Activated CD8-positive, alpha-beta memory T cell treated with anti-CD3 and anti-CD28 coated beads for 1 hour (primary cell): ENCODE measurements at places on chromosomes 12 and 14.

DNA sequence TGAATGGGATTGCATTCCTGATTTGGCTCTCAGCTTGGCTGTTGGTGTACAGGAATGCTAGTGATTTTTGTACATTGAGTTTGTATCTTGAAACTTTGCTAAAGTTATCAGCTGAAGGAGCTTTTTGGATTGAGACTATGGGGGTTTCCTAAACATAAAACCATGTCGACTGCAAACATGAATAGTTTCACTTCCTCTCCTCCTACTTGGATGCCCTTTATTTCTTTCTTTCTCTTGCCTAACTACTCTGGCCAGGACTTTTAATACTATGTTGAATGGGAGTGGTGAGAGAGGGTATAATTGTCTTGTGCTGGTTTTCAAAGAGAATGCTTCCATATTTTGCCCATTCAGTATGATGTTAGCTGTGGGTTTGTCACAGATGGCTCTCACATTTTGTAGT, 141.5 kb downstream of the CEP83 start:
- no peak for DNase-seq

GRCh38 chr14:105255021-105255507, 6.7 kb downstream of the BTBD6 start:
- DNase-seq, result no peak

DNA sequence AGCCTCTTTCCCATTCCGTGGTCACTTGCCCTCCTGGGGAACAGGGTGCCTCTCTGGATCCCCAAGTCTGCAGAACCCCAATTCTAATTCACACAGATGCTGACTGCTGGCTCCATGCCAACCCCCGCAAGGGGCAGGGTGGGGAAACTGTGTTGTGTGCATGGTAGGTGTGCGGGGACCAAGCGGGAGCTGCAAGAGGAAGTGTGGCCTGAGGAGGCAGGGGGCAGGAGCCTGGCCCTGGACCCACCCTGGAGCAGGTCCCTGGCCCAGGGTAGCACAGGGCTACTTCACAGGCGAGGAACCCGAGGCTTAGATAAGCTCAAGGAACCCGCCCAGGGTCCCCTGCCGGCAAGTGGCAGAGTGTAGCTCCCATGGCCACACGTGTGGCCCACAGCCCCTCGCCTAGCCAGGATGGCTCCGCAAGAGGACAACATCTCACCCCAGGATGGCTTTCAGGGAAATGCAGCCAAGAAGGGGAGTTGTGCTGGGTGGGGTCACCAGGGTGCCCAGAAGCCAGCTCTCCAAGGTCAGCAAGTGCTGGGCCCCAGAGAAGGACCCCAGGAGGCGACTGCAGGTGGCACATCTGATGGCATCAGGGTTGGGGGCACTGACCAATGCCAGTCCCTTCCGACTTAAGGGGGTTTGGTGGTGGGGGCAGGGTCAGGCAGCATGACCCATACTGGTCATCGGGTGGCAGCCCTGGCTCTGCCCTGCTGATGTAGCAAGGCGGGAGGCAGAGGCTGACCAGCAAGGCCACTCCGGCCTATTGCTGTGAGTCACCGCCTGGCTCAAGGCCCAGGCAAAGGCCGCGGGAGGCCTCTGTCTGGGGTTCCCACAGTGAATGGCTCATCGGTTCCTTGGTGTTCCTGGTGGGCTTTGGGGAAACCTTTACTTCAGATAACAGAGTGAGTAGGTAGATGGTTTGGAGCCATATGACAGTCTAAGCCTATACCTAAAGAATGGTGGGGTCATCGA, 37.3 kb upstream of the EML1 start:
- DNase-seq, result no peak

DNA sequence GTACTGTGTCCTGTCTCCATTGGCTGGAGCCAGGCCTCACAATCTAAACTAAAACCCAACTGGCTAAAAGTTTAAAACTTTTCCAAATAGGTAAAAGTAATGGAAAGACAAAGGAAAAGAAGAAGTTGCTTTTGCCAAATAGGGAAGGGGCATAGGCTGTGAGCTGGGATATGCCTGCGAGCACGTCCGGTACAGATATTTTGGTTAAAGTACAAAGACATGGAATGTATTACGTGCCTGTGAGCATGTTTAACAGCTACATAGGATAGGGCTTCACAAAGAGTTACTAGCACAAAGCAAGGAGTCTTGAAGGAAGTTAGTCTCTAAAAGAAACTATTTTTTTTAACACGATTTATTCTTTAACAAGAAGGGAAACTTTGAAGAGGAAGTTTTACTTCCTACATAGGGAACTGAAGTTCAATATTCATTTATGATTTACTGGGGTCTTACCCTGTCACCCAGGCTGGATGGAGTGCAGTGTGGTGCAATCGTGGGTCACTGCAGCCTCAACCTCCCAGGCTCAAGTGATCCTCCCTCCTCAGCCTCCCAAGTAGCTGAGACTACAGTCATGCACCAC, 41.9 kb upstream of the INF2 start:
- no peak for DNase-seq

DNA sequence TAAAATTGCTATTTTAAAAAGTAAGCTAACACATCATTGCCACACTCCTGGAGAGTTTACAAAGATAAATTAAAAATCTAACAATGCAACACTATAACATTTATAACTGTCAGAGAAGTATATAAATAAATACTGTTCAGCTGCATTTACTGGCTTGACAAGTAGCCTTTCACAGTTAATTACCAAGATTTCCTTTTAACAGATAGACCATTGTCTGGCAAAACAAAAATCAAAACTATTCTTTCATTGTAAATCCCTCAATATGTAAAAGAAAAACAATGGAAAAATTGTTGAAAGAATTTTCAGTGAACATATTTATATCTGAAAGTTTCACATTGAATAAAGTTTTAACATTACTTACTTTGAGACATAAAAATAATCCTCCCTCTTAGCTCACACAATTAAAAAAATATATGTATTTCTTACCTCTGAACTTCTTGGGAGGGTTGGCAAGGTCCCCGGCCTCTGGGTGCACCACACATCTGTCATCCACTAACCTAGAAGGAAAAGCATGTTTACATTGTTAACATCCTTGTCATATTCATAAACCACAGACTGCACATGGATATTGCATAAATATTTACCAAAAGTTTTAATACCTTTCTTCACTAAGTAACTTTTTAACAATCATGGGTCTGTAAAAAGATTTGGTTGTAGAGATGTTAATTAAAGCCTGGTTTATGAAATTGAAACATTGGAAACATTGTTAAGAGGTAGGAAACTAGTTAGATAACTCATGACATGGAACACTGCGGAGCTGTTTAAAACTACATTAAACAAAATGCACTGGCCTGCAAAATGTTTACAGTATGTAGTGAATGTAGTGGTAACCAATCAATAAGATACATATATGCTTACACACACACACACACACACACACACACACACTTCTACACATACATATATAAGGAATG, 43.0 kb downstream of the ITPR2 start:
- DNase-seq, result no peak

- DNase-seq, result peak; percentile 8
Observed at GRCh38 chr14:94485944-94486841, 10.2 kb upstream of the SERPINA9 start.

DNA sequence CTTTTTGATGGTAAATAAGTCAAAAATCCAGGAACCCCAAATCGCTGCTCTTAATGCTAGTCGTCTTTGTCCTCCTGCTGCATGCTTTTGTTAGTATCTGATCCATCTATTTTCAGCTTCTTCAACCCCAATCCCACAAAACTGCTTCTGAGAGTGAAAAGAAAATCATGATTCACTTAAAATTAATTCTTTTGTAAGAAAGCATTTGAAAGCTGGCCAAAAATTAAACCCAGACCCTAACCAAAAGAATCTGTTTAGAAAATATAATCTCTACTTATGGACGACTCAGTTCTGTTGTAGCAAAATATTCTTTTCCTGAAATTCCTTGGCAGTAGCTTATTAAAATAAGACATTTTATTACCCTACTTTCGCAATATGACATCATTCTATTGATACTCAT, 443.6 kb upstream of the SYT1 start:
- DNase-seq, result no peak
